ENCODE measurements at places on chromosomes 11 and 22.

DNA sequence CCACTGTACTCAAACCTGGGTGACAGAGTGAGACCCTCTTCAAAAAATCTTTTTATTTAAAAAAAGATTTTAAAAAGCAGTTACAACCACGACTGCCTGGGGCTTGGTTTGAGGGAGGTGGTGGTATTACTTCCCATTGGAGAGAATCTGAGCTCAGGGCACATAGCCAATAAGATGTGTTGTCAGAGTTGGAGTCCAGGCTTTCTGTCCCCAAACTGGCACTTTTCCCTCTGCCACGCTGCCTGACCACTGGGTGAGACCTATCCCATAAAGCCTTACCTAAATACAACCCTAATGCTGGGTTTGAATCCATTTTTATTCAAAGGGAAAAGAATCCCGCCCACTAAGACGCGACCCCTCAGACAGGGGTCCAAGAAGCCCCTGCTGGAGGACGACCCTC lies 11.5 kb downstream of the CHADL start:
- no peak overlapping the region for H3K27ac ChIP-seq
- H3K4me1 ChIP-seq, result no peaks in the 10 kb centered on the region
- H3K4me3 ChIP-seq, result no peak overlapping the region
- no peaks in the 10 kb centered on the region for H3K36me3 ChIP-seq
- no peaks in the 10 kb centered on the region for H3K27me3 ChIP-seq

- H3K27me3 ChIP-seq, result no peaks in the 10 kb centered on the region
- no peak for DNase-seq
- H3K36me3 ChIP-seq, result peaks cover 4% of the 10 kb centered on the region
- no peak overlapping the region for H3K4me3 ChIP-seq
Observed at GRCh38 chr11:61880031-61880430, 11.3 kb downstream of the FADS3 start.

DNA sequence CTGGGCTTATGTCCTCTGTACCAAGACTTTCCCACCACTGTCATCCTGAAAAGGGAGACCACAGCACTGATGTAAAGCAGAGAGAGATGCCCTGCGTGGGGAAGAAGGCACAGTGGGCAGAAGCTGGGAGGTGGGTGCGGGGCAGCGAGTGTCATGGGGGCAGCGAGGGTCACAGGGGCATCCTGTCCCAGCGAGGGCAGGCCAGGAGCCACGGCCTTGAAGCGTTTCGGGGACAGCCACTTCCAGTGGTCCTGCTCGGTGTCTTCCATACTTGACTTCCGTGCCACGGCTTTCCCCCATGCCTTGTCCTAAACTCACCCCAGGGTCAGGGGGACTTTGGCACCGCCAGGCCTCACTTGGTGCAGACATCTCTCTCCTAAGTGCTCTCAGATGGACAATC lies 1121.3 kb downstream of the TBC1D22A start:
- H3K4me1 ChIP-seq, result no peaks in the 10 kb centered on the region
- no peak for DNase-seq
- H3K36me3 ChIP-seq, result no peaks in the 10 kb centered on the region

DNA sequence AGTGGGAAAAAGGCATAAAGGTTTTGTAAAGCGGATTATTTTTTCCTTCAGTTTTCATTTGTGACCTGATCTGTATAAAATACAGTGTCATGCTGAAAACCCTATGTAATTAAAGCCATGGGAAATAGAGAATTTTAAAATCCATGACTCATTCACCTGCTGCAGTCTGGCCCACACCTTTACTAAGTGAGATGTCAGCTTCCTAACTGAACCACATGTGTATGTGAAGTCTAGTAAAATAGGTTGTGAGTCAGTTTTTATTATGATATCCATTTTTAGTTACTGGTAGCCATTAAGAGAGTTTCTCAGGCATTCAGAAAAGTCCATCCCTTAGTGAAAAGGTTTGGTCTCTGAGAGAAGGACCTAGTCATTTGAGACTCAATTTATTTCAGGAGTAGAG lies 60.9 kb downstream of the TRIM44 start:
- H3K4me3 ChIP-seq, result no peak overlapping the region
- peaks cover 2% of the 10 kb centered on the region for H3K36me3 ChIP-seq
- H3K4me1 ChIP-seq, result peaks cover 5% of the 10 kb centered on the region

- H3K27me3 ChIP-seq, result no peaks in the 10 kb centered on the region
- no peaks in the 10 kb centered on the region for H3K36me3 ChIP-seq
- no peaks in the 10 kb centered on the region for H3K4me1 ChIP-seq
- H3K27ac ChIP-seq, result no peak overlapping the region
- no peak for DNase-seq
Observed at GRCh38 chr11:128965485-128965884, 22.8 kb upstream of the TP53AIP1 start.

- no peak overlapping the region for H3K4me3 ChIP-seq
- no peaks in the 10 kb centered on the region for H3K36me3 ChIP-seq
- no peaks in the 10 kb centered on the region for H3K27me3 ChIP-seq
- H3K27ac ChIP-seq, result no peak overlapping the region
Observed at GRCh38 chr22:32339190-32340012, 18.3 kb upstream of the RFPL3 start.

DNA sequence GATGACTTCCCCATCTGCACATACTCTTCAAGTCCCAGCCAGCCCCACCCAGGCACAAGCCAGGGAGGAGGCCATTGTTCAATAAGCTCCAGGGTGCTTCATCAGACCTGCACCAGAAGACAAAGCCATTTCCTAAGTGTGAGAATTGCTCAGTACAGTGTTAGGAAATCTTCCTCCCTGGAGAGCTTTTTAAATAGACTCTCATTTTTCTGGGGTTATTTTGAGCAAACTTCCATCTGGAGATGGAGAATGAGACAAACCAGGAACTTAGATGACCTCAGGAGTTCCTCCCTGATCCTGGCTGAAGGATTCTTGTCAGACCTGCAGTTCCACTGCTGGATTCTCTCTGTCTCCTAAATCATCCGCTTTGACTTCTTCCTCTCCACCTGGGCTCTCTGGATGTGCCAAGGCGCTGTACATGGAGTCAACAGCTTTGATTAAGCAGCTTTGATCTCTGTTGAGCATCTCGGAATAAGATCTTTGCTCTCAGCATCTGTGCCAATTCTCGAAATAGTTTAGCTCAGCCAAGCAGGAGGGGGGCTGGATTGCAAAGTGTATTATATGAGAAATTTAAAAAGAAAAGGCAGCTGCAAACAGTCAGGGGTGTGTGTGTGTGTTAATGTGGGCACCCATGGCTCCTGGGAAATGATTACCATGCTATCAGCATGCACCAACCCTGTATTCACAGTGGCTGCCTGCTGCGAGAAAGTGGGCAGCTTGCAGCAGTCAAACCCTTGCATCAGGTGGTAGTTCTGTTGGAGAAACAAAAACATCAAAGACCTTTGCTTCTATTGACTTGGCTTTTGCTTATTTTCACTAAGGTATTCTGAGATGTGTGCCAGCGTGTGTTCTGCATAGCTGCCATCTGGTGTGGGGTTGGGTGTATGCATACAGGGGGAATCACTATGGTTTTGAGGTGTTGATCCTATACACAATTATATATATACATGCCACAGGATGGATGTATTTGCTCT lies 70.2 kb upstream of the NAV2 start:
- H3K4me3 ChIP-seq, result no peak overlapping the region
- no peak for DNase-seq
- no peaks in the 10 kb centered on the region for H3K36me3 ChIP-seq
- peaks cover 8% of the 10 kb centered on the region for H3K4me1 ChIP-seq

GRCh38 chr22:27612115-27612514 lies 189.4 kb downstream of the MN1 start:
- H3K27me3 ChIP-seq, result no peaks in the 10 kb centered on the region
- no peak overlapping the region for H3K4me3 ChIP-seq
- no peak overlapping the region for H3K27ac ChIP-seq
- no peak for DNase-seq
- no peaks in the 10 kb centered on the region for H3K4me1 ChIP-seq

GRCh38 chr11:120168108-120168959 lies 30.4 kb upstream of the TRIM29 start:
- peak overlapping the region; percentile 24 for H3K4me3 ChIP-seq
- DNase-seq, result no peak
- H3K27me3 ChIP-seq, result no peaks in the 10 kb centered on the region
- H3K4me1 ChIP-seq, result no peaks in the 10 kb centered on the region

DNA sequence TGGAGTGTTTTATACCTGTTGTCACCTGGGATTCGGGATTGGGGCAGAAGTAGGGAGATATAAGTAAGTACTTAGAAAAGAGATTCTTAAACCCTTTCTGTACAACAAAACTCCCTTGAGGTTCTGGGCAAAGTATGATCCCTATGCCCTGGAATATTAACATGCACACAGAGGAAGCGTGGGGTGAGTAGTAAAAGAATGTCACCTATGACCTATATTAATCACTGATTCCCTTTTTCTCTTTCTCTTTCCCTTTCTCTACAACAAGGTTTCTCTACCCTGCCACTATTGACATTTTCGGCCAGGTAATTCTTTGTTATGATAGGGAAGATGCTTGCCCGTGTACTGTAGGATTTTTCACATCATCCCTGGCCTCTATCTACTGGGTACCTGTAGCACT lies 209.7 kb upstream of the PLET1 start:
- no peaks in the 10 kb centered on the region for H3K36me3 ChIP-seq
- no peak overlapping the region for H3K4me3 ChIP-seq
- H3K27ac ChIP-seq, result no peak overlapping the region
- no peaks in the 10 kb centered on the region for H3K4me1 ChIP-seq
- no peaks in the 10 kb centered on the region for H3K27me3 ChIP-seq

All from aorta (tissue), 5 donors.